NCI-H2081 treated with DMSO at 0.1 percent for 48 hours (cell line): ENCODE measurements at places on chromosomes 6 and 20.

DNA sequence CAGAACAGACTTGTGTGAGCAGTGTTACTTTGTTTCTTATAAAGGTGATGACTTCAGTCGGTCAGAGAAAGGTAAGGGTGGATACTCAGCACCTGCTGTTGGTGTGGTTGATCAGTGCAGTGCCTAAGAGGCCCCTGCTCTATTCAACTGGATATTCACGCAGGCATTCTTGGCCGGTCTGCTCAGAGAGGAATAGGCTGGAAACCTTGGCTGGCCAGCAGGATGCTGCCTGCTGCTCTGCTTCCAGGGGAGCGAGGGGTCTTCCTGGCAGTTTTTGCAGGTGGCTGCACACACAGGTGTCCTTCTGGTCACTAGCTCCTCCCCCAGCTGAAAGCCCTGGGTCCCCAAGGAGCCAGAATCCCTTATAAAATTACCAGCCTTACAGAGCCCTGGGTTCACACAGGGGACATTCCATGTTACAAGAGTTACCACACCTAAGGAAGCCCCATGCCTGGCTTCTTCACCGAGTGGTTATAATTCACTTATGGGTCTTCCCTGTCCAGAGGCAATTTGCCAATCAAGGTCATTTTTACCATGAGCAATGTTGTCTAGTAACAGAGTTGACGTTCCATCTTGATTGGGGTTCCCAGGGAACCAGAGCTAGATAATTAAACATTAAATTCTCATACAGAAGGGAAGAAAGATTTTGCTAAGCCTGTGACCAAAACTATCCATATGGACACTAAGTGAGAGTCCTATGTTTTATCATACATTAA lies 16.4 kb downstream of the SYNJ2 start:
- DNase-seq: no peak

DNA sequence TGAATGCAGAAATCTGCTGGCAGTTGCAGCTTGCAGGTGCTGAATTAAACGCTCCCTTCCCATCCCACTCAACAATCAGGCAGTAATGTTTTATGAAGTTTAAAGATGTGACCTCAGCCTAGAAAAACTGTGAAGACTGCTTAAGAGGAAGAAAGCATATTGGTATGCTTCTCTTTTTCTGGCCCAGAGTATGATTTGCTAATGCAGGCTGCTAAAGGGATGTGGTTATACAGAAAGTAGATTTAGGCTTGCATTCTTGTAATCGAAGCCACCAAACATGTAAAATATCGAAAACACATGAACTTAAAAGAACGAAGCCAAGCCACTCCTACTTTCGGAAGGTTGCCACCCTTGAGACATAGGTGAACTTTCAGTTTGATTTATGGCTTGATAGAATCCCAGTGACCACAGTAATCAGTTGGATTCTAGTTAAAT lies 40.7 kb downstream of the MAP3K5 start:
- DNase-seq: no peak

DNA sequence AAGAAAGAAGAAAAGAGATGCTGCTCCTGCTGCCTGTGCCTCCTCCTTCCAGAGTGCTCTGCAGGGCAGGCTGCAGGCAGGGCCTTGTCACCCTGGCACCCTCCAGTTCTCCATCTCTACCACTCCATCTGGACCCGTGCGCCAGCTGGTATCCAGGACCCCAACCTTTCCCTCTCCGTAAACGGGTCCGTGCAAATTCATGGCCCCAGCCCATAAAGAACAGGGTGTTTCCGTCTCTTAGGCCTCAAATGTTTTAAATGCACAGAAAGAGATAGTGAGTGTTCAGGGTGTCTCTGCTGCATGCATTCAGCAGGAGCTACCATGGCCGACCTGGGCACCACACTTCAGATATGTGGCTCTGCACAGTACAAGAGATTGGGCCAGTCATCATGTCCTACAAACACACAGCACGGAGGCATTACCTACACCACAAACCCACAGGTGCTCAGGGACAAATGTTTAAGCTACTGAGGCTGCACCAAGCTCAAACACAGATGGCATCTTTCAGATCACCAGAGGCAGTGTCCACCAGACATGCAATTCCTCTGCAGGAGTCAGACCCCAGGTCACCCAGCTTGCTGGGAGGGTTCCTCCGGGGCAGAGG lies 258.1 kb downstream of the DLL1 start:
- DNase-seq: no peak

GRCh38 chr20:24747010-24747712 lies 201.9 kb upstream of the CST7 start:
- DNase-seq: no peak

GRCh38 chr6:79719248-79719960 lies 88.3 kb downstream of the SH3BGRL2 start:
- DNase-seq: no peak

DNA sequence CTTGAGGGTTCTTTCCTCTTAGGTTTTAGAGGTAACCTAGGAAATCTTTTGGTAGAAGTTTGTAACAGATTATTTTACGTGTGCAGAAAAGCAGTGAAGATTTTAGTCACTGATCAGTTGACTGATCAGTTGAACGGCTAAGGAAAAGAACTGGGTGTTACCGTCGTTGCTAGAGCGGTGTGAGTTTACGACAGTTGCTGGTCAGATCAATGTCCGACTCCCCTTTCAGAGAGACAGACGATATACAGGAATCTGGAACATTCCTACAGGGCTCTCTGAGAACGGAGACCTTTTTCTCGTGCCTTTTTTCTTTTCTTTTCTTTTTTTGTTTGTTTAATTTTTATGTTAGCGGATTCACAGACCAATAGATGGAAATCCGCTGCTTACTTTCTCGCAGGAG lies 132.1 kb upstream of the ZNF184 start:
- no peak for DNase-seq

GRCh38 chr20:57653910-57654309 lies 33.7 kb upstream of the ZBP1 start:
- DNase-seq: no peak

DNA sequence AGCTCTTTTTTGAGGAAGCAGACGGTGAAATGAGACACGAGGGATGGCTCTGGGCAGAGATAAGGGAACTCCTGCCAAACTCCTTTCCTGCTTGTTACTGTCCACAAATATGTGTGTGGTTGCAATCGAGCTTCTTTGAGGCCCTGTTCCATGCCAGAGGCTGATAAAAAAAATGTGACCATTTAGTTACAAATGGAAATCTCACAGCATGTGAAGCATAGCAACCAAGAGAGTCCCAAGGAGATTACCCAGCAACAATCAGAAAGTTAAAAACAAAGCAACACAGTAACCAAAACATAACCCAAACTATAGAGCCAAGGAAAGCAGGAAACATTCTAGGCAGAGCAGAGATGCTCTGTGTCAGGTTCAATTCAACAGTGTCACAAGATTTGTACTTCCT lies 35.4 kb upstream of the HMGN3 start:
- no peak for DNase-seq

DNA sequence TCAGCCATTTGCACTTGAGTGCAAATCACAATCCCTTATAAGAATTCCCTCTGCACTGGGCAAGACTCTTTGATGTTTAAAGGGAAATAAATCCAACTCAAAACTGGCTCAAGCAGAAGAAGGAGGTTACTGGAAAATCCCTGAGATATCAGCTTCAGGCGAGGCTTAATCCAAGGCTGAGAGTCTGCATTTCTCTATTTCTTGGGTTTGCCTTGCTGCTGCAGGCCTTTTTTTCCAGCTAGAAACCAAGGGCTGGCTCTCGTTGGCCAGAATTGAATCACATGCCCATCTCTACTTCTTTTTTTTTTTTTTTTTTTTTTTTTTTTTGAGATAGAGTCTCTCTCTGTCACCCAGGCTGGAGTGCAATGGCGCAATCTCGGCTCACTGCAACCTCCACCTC lies 11.7 kb downstream of the HCK start:
- no peak for DNase-seq

GRCh38 chr20:2698912-2699311 lies 6.3 kb downstream of the EBF4 start:
- DNase-seq: no peak

- DNase-seq: no peak
Measured at GRCh38 chr6:166418691-166419143, 36.0 kb upstream of the MPC1 start.

- no peak for DNase-seq
Measured at GRCh38 chr6:139508023-139508422, 133.6 kb upstream of the CITED2 start.

DNA sequence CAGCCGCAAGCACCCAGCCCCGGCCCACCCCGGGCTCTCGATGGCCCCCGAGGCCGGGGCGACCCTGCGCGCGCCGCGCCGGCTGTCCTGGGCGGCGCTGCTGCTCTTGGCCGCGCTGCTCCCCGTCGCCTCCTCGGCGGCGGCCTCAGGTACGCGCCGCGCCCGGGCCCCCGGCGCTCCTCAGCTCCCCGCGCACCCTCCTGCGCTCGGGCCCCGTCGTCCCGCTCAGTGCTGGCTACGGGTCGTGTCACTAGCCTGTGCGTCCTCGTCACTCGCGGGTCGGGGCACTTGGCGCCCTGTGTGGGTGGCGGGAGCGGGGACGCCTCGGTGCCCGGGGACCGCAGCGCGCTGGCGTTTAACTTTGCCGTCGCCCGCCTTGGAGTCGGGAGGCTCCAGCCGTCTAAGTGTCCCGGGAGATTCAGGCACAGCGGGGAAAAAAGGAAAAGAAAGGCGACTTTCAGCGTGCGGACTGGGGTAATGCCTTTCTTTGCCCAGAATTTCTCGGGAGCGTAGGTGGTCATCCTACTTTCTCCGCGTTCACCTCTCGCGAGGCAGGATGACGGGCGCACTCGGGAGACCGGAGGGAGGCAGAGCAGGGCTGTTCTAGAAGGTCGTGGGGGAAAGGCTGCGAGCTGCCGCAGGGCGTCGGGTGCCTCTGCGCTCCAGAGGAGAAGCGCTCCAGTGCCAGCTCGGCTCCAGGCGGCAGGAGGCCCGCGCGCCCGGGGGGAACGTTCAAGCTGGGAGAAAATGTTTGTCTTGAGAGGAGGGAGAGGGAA lies 545 bp downstream of the FNDC1 start:
- DNase-seq: no peak

DNA sequence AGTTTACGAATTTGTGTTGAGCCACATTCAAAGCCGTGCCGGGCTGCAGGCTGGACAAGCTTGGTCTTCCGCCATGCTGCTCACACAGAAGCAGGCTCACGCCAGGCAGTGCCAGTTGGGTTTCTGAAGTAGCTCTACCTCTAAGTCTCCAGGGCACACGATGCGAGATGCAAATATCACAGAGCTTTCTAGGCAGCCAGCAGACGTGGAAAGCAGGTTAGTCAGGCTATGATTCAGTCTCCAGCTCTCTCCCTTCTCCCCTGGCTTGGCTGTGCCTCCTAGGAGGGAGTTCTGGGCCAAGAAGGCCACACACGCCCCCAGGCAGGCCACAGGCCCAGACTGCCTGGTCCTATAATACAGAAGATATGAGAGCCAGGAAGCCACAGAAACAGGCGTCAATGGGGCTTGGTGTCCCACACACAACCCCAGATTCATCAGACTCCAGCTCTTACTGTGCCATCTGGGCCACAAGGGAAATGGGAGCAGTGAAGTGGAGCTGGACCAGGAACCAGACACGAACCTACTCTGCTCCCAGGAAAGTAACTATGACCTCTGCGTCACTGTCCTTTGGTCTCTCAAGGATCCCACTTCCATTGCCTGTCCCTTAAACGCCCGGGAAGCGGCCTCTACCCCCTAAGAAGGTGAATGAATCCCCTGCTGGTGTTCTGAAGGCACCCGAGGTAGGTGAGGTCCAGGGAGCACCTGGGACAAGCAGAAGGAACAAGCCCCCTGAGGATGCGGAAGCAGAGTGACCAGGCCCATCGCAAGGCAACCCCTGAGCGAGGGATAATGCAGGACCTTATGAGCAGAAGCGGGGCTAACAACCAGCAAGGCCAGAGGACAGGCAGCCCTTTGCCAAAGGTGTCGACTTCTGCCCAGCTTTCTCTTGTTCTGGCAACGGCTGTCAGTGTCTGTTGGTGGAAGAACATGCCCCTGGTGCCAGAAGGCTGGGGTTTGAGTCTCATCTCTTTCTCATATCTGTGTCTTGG lies 61.2 kb downstream of the GFOD1 start:
- DNase-seq: no peak

DNA sequence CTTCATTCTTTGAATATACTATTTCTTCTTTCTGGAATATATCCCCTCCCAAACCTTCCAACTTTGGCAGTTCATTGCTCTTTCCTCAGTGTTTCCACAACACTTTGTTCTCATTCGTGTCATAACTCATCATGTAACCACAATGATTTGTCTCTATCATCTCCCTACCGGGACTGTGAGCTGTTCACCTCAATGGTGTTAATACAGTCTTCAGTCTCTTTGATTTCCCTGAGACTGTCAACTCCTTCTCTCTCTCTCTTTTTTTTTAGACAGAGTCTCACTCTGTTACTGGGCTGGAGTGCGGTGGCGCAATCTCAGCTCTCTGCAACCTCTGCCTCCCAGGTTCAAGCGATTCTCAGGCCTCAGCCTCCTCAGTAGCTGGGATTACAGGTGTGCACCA lies 2.5 kb upstream of the MMP24 start:
- DNase-seq: no peak

GRCh38 chr20:53739799-53740785 lies 146.5 kb upstream of the ZNF217 start:
- DNase-seq: no peak

- no peak for DNase-seq
Measured at GRCh38 chr20:53839423-53840176, 230.8 kb downstream of the BCAS1 start.

- no peak for DNase-seq
Measured at GRCh38 chr6:12235341-12235740, 54.8 kb upstream of the EDN1 start.

- DNase-seq: no peak
Measured at GRCh38 chr20:18421608-18422007, 45.2 kb downstream of the DZANK1 start.

GRCh38 chr20:35877611-35878010 lies 76.7 kb downstream of the SCAND1 start:
- no peak for DNase-seq

GRCh38 chr20:53949319-53949839 lies 121.0 kb downstream of the BCAS1 start:
- DNase-seq: no peak

DNA sequence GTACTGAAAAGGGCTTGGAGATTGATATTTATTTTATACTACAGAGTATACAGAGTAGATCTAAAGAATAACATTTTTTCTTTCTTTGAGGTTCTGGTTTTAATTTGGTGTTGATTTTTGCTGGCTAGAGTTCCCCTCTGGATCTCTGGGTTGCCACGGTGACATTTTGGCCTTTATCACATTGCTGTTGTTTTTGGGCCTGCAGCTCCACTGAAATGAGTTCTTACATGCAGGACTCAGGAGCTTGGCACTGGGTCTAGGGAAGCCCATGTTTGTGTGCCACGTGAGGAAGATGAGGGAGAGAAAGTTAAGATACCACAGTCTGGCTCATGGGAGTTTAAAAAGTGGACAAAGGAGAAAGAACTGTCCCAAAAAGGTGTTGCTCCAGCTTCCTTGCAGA lies 7.4 kb upstream of the TFAP2C start:
- no peak for DNase-seq

DNA sequence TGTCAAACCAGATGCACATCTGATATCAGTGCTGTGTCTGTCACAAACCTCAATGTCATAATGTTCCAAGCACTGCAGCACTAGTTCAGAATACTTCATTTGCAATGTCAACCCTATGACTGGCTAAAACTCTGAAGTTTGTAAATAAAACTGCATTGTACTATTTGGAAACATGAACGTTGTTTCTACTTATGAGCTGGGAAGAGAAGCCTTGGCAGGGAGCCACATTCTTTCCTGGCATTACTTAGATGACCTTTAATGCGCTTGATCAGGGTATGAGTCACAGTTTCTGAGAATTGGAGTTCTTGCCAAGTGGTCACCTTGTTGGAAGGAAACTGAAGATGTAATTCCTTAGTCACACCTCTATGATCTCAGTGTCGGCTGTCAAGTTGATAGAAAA lies 664.8 kb upstream of the MMS22L start:
- DNase-seq: no peak
